ENCODE measurements at places on chromosomes 5 and 9.

- peak; percentile 89 for DNase-seq
Observed at GRCh38 chr9:96140296-96141127, 161.5 kb downstream of the HSD17B3 start.

GRCh38 chr9:105128908-105129600 is 115.4 kb upstream of the SLC44A1 start:
- DNase-seq, result no peak

DNA sequence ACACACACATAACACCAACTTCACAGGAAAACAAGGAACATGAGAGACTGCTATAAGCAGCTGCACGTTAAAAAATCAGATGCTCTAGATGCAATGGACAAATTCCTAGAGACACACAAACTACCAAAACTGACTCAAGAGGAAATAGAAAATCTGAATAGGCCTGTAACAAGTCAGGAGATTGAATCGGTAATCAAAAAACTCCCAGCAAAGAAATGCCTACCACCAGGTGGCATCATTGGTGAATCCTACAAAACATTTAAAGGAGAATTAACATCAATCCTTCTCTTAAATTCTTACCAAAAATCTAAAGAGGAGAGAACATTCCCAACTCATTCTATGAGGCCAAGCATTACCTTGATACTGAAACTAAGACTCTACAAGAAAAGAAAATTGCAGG is 54.9 kb downstream of the NDST1 start:
- peak; percentile 38 for DNase-seq

GRCh38 chr5:17817990-17818389 is 183.7 kb downstream of the TAF11L14 start:
- DNase-seq, result peak; percentile 46

- DNase-seq, result no peak
Observed at GRCh38 chr9:136401173-136401922, 1.4 kb upstream of the SNAPC4 start.

- DNase-seq, result no peak
Observed at GRCh38 chr9:95978106-95978505, 102.6 kb downstream of the ERCC6L2 start.

GRCh38 chr5:173925449-173926071 is 37.4 kb downstream of the CPEB4 start:
- DNase-seq, result peak; percentile 61

Measured in fibroblast of gingiva (primary cell).